ENCODE measurements at places on chromosomes 7 and 10.

GRCh38 chr7:26451997-26452396, 160.3 kb downstream of the SNX10 start:
- DNase-seq: no peak

- no peak for DNase-seq
Observed at GRCh38 chr7:74372511-74373111, 81.1 kb upstream of the GTF2IRD1 start.

DNA sequence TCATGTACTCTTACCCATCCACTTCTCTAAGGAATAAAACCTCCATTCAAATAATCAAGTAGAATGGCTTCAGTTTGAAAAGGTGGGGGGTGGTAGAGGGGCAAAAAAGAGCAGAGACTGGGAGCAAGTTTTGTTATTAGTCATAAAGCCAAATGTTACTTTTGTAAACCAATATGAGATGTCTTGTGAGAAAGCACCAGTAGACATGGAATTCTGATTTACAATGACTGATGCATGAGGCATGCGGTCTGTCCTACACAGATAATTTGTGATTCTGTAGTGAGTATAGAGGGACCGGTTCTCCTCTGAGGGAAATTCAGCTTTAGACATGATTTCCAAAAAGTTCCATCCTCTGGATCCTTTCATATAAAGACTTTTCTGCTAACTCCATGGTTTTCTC, 12.9 kb upstream of the ABCA13 start:
- no peak for DNase-seq

DNA sequence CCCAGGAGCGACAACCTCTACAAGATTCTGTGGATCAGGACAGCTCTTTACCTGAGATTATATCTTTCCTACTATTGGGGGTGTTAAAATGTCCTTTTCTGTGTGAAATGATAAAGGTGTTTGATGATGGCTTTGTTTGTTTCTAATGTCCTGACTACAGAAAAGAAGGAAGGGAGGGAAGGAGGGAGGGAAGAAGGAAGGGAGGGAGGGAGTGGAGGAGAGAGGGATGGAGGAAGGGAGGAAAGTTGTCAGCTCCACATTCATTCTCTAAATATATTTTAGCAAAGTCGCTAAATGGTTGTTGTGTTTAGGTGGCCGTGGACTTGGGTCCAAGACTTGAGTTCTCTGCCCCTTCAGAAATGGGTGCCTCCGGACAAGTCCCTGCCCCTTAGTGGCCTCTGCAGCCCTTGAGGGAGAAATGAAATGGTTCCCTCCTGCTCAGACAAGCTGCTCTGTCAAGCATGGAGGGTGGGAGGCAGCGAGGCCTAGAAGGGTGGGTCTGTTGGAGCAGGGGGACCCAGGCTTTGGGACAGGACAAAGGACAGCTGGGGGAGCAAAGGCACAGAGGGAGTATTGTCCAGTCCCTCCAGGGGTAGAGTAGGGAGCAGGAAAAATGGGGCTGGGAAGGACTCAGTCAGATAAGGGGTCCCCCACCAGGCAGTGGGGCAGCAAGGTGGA, 4.4 kb downstream of the RGS10 start:
- no peak for DNase-seq
